H4 (cell line): ENCODE measurements at places on chromosomes 7 and 10. TPM values are rescaled to one million over a fixed set of nuclear protein-coding genes. Genes with fewer than 3 reads are reported as not detected.

DNA sequence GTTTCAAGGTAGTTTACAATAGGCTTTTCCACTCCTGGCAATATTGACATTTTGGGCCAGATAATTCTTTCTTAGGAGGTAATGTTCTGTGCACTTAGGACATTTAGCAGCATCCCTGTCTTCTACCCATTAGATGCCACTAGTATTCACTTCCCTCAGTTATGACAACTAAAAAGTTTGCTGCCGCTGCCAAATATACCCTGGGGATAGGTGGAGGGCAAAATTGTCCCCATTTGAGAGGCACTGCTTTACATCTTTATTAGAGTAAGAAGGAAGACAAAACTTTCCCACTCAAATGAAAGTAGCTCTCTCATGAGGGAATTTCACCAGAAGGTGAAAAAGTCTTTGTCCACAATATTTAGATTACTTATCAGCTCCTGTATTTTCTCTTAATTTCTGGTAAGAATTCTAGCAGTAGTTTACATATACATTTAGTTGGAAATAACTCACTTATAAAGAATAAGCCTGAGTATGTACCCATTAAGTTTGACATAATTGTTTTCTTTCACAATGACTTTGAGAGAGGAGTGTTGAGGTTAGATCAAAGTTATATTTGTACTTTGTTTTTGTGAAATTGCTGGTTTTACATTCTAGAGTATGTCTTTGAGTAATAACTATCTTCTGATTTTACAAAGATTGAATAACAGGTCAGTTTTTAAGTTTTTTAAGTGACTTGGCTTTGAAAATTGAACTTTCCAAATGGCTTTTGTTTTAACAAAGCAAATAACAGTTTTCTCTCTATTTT, 46.0 kb downstream of the HELLS start:
- no peak for DNase-seq

SPDYE16 gene
- not detected in 2 replicates for total RNA-seq

DNA sequence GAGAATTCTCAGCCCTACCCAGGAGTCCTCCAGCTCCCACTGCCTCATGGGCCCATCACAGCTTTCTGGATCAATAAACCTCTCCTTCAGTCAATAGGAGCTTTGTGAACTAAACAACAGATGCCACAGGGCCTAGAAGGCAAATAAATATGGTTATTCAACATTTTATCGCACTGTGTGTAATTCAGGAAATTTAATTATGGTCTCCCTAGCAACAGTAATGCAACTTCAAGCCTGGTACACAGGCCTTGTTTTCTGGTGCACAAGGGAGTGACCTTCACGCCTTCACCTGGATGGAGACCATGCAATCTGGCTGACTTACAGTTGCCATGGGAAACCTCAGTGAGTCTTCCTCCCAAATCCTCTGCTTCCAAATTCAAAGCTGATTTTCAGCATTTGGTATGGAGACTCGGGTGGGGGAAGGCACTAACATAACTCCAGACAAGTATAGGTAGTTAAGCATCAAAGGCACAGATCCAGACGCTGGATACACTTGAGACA, 441.0 kb upstream of the NPVF start:
- no peak for DNase-seq

- no peak for DNase-seq
Measured at GRCh38 chr10:61912981-61913380, 11.5 kb downstream of the ARID5B start.

DNA sequence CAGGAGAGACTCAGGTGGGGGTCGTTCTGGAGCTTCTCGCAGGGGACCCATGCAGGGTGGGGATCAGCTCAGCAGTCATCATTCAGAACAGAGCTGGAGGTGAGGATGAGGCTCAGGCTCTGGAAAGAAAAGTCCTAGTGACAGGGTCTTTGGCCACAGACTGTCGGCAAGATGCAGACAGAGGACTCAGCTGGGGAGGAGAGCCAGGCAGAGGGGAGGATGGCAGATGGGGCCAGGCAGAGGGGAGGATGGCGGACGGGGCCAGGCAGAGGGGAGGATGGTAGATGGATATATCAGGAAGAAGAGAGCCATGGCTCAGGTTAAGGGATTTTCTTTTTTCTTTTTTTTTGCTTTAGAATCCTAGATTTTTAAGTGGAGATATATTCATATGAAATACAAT, 7.7 kb upstream of the IL15RA start:
- no peak for DNase-seq

- peak; percentile 25 for DNase-seq
Measured at GRCh38 chr7:91949221-91950009, 8.8 kb downstream of the AKAP9 start.

DNA sequence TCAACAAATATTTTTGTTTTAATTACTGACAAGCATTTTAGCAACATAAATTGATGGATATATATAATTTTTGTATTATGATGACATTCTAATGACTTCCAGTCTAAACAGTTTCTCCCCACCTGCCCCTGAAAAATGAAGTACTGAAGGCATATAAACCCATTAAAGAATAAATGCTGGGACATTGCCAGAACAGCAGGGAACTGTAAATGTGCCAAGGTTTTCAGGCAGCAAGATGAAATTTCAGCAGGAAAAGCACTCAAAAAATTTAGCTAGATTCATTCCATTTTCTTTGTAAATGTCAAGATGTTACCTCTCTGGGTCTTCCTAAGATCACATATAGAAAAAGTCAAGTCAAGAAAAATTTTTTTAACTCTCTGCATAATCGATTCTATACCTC, 11.0 kb upstream of the TLL2 start:
- no peak for DNase-seq

- no peak for DNase-seq
Measured at GRCh38 chr10:70913191-70913892, 25.0 kb upstream of the PCBD1 start.

DNA sequence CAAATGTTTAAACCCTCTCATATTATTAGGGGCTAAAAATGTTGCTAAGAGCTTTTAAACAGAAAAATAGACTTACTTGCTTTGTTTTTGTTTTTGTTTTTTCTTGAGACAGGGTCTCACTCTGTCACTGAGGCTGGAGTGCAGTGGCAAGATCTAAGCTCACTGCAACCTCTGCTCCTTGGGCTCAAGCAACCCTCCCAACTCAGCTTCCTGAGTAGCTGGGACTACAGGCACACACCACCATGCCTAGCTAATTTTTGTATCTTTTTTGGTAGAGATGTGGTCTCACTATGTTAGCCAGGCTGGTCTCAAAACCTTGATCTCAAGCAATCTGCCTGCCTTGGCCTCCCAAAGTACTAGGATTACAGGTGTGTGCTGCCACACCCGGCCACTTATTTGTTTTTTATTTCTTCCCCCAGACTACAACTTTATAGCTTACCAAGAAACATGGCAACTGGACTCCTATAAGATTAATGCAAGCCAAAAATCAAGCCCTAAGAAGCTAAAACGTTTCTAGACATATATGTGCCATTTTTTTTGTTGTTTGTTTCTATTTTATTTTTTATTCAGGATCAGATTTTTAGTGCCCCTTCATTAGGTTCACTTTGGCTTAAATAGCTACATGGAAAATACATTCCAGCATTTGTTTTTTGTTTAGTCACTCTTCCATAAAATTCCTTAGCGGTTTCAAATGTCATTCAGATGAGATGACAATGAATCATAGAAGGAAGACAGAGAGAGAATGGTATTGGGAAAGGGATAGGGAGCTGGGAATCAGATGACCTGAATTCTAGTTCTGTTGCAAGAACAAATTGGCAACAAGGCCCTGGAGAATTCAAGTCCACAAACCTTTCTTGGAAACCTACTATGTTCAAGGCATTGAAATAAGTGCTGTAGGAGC, 163.4 kb upstream of the MKLN1 start:
- DNase-seq = peak; percentile 81

GRCh38 chr7:17205910-17206309, 92.5 kb upstream of the AHR start:
- no peak for DNase-seq
